ENCODE measurements at places on chromosomes 4 and X. TPM values are rescaled to one million over a fixed set of nuclear protein-coding genes. Genes with fewer than 3 reads are reported as not detected.

Gene NAA11
- not detected for total RNA-seq

Gene TBC1D14
- total RNA-seq: 58.3 TPM

Gene ENPEP
- total RNA-seq: not detected

Gene SSX3
- not detected for total RNA-seq

Gene GSX2
- total RNA-seq: not detected

Gene AWAT2
- not detected for total RNA-seq

Gene GLRA3
- total RNA-seq: not detected

Gene HTN3
- total RNA-seq: not detected

Gene MAGEA9B
- total RNA-seq: not detected

Gene NRK
- not detected for total RNA-seq

Gene LGI2
- not detected for total RNA-seq

Gene SLC34A2
- not detected for total RNA-seq

Gene EGFL6
- not detected for total RNA-seq

Gene IL21
- total RNA-seq: not detected

Gene EPHA5
- total RNA-seq: not detected

Gene ANK2
- 1.1 TPM for total RNA-seq

Gene PRKG2
- total RNA-seq: 3.4 TPM

Gene CLNK
- 0.22 TPM for total RNA-seq

Gene CDX4
- total RNA-seq: not detected

Gene GAGE1
- total RNA-seq: not detected

Gene CT47C1
- not detected for total RNA-seq

Gene SPANXD
- not detected for total RNA-seq

Gene ATP8A1
- total RNA-seq: 48.5 TPM

Gene PPP2R3B
- total RNA-seq: 53.2 TPM

Gene C4orf51
- not detected for total RNA-seq

Gene NAP1L5
- total RNA-seq: 1.4 TPM

Gene ADGRL3
- not detected for total RNA-seq

Gene KLHL4
- total RNA-seq: not detected

Gene RPA4
- total RNA-seq: 0.59 TPM

Gene GABRA4
- not detected for total RNA-seq

Gene SYNPO2
- 0.92 TPM for total RNA-seq

Gene AR
- total RNA-seq: 0.03 TPM

Gene USP17L20
- not detected for total RNA-seq

Gene IL1RAPL2
- not detected for total RNA-seq

Gene PRRG3
- not detected for total RNA-seq

Gene UGT8
- total RNA-seq: not detected

Gene GPM6B
- total RNA-seq: not detected

Gene RNF212
- 4.1 TPM for total RNA-seq

Gene RAB40A
- not detected for total RNA-seq

Gene XAGE1A
- total RNA-seq: not detected

Gene ZNF674
- total RNA-seq: 5.1 TPM

Gene LANCL3
- 0.29 TPM for total RNA-seq

Gene ZNF41
- total RNA-seq: 13.1 TPM

Gene SLC16A2
- 0.27 TPM for total RNA-seq

Gene UBE2K
- total RNA-seq: 31.1 TPM

Gene PDE6B
- 13.7 TPM for total RNA-seq

Gene TMPRSS11D
- total RNA-seq: not detected

Gene ARHGAP4
- total RNA-seq: 395 TPM
